ENCODE measurements at places on chromosomes 7 and 10.

DNA sequence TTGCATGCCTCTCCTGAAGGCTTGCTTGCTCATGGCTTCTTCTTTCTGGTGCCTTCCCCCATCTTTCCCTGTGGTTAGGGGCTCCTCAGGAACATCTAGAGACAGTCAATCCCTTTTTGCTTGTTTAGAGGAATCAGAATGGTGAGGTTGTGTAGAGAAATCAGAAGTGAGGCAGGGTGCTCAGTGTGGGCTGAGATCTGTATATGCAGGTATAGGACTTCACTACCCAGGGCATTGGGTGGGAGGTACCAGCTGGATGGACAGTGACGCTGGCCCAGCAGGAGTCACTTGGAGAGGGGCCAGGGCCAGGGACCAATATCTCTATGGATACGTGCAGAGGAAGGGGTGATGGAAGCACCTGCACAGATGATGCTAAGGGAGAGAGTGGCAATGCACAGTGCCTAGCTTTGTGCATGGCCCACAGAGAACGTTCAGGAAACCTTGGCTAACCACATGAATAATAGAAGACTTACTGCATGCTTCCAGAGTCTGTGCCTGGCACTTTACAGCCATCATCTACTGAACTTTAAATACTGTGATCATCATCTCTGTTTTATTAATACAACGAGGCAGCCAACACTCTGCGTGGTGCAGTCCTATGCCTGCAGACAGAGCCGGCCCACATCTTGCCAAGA lies 255.2 kb downstream of the ABCA13 start:
- no peak for DNase-seq

DNA sequence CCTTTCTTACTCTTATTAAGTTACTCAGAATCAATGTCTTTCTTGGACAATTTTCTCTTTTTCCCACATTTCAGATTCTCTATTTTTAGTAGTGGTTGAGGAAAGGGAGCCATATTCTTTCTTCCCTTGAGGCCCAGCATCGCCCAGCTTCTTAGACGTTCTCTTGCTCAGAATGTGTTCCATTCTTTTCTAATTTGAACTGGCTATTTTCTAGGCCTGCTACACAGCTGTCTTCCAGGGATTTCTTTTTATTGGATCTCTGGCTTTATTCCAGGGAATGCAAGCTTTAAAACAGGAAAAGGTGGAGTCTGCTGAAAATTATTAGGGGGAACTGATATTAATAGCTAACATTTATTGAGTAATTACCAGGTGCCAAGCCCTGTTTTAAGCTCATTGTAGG lies 58.3 kb downstream of the WIPF3 start:
- no peak for DNase-seq

DNA sequence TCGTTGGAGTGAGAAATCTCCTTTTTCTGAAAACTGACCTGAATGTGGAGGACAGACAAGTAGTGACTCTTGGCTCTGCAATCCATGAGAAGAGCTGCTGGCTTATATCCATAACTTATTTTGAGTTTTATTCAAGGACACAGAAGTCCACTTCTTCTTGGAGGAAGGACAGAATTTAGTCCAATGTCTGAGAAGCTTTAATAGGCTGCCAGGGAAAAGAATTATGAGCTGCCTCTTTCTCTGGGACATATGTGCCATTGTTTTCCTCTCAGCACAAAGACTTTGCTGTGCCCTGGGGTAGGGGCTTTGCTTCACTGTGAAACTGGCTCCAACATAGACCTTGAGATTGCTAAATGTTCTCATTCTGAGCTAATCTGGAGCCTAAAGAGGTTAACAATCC lies 20.5 kb upstream of the AOC1 start:
- no peak for DNase-seq

GRCh38 chr10:27285093-27285492 lies 44.5 kb upstream of the ACBD5 start:
- peak; percentile 59 for DNase-seq

DNA sequence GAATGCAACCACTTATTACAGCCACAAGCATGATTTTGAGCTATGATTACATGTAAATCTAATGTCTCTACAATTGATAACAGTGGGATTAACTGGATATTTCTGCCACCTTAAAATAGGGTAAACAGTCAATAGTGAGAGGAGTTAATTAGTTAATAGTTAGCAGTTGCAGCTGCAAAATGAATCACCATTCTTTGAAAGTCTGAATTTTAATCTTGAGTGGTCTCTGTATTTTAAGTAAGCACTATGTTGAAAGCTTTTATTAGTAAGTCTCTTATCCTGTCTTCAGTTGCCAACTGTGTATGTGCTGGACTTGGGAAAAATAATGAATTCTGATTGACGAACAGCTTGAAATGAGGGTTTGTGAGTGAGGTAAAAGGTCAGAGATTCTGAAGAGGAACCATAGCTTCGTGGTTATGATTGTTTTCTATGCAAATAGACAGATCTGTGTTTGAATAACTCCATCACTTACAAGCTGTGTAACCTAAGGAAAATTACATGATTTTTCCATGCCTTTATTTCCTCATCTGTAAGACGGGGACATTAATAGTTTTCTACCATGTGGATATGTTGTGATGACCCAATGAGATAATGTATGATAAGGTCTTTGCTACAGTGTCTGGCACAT lies 75.2 kb downstream of the RNLS start:
- no peak for DNase-seq

- DNase-seq, result no peak
These were observed 23.5 kb downstream of the TRIM24 start for GRCh38 chr7:138483531-138483930.

GRCh38 chr10:118953598-118954393 lies 75.7 kb upstream of the NANOS1 start:
- no peak for DNase-seq

- peak; percentile 84 for DNase-seq
These were observed 31.4 kb upstream of the NPVF start for GRCh38 chr7:25259487-25260243.

DNA sequence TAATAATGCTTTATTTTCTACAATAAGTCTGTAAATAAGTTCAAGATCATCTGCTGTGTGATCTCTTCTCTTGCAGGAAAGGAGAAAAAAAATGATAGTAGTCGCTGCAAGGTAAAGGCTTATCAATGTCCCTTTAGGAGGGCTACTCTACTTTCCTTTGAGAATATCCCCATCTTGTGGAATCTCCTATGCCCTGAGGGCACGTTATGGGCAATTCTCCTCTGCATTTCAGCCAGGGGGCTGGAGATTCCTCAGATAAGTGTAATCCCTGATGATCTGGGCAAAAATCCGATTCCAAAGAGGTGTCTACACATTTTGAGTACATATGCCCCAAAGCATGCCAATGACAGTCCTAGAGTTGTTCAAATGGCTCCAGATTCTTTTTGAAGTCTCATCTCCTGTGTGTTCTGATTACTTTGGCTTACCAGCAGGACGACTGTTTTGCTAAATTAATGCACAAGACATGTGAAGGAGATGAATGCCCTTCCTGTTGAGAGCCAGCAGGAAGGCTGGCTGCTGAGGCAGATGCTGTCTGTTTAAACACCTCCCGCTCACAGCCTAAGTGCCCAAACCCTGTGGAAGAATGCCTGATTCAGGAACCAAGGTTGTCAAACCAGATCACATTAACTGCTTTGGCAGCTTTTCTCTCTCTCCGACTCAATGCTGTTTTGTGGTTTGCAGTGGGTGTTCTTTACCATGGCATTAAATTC lies 171.2 kb upstream of the COL1A2 start:
- DNase-seq, result no peak

DNA sequence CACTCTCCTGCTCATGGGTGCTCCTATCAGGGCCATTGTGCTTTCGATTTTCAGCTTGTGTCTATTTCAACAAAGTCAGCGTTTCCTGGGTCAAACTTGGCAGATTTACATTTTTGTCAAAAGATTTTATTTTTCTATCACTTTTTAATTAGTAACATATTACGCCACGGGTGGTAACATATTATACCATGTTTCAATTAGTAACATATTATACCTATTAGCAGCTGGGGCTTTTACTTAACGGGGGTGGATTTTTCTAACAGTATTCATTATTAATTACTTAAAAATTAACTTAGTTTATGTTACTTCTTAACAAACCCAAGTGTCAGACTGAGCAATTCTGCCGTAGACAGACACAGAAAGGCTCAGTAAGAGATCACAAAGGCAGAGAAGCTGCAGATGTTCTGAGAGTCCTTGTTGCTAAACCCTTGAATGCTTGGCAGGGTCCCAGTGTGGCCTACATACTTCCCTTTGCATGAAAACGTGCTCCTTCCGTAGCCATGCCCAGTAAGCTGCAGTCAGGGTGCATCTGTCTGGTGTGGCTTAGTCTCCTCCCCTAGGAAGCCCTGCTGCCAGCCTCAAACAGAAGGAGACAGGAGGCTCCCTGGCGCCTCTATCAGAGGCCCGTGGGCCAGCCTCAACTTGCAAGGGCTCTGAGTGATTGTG lies 263.1 kb upstream of the CXCL12 start:
- no peak for DNase-seq

DNA sequence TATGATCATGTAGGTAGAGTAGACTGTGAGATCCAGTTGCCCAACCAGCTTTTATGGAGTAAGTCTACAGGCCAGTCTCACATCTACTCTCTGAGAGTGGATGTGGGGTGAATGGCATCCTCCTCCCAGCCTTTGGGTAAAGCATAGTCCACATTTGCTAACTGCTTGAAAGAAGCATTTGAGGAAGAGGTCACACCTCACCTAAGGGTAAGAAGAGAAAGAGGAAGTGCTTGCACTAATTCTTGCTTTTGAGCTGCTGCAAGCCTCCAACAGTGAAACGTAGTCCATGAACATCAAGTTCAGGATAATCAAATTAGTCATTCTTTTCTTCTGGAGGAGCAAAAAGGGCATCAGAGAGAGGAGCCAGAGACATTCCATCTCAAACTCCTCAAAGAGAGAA lies 93.9 kb upstream of the AGR3 start:
- DNase-seq, result no peak

GRCh38 chr7:147653456-147653855 lies 937.1 kb upstream of the C7orf33 start:
- no peak for DNase-seq

- DNase-seq, result no peak
These were observed 54.2 kb downstream of the METTL2B start for GRCh38 chr7:128530855-128531104.

GRCh38 chr7:33039257-33039902 lies 23.2 kb downstream of the NT5C3A start:
- DNase-seq, result no peak

DNA sequence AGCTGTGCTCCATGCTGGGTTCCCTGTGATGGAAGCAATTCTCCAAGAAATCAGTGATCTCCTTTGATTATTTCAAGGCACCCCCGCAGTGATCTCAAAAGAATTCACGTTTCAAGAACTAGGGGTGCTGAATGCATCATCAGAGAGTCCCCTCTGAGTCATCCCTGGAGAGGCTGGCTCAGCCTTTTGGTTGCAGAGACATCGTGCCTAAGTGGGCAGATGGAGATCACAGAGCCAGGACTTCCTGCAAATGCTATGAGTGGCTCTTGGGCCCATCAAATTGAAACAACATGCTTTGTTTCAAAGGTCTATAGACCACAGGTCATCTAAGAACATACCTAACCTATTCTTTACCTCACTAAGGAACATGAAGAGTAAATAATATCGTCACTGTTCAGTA lies 41.5 kb upstream of the PLEKHA1 start:
- no peak for DNase-seq

- no peak for DNase-seq
These were observed 132.4 kb upstream of the RHEB start for GRCh38 chr7:151652111-151652510.
